ENCODE measurements at places on chromosomes 5 and 9.

DNA sequence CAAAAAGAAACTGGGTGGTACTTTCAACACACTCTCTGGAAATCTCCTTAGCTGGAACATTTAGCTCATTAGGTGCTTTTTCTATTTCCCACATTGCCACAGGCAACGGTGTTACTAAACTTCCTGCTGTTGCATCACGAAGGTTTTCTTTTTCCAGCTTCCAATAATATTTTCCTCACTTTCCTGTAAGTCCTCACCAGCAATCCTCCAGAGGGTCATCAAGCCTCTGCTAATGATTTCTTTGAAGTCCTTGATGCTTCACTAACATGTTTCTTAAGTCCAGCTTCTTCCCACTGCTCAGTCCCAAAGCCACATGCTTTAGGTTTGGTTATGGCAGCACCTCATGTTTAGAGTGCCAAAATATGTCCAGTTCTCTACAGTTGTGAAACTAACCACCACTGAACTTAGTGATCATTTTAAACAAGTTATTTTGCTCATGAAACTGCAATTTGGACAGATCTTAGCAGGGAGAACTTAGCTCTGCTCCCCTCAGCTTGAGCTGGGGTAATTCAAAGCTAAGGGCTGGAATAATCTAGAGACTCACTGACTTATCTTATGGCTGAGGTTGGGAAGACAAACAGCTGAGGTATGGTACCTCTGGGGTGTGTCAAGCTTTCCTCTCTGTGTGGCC lies 39.9 kb upstream of the RETREG1 start:
- DNase-seq: no peak

DNA sequence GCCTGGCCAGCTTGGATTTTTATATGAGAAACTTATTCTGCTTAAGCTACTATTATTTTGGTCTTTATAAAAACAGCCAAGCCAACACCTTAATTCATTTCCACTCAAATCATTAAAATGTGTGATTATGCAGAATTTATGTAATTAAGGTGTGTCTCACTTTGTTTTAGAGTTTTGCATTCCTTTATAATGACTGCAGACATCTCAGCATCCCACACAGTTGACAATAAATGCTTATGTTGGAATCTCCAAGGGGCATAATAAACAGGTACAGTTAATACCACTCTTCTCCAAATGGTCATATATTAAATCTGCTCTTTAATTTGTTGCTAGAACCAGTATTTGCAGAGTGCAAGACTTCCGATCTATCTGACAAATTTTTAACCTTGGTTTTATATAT lies 34.3 kb downstream of the ARL15 start:
- DNase-seq: no peak

DNA sequence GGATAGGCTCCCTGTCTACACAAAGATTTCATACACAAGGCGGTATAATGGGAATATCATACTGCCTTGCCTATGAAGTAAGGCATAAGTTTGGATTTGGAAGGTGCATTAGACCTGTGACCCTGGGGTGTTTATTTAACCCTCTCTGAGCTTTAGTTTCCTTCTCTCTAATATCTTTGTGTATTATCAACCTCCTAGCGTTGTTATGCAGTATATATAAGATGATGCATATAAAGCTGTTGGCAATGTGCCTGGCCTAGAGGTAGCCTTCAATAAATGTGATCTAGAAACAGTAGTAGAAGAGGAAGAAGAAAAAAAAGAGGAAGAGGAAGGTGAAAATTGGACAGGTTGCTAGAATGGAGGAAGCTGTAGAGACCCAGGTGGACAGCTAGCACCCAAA lies 311.6 kb upstream of the CLINT1 start:
- no peak for DNase-seq

DNA sequence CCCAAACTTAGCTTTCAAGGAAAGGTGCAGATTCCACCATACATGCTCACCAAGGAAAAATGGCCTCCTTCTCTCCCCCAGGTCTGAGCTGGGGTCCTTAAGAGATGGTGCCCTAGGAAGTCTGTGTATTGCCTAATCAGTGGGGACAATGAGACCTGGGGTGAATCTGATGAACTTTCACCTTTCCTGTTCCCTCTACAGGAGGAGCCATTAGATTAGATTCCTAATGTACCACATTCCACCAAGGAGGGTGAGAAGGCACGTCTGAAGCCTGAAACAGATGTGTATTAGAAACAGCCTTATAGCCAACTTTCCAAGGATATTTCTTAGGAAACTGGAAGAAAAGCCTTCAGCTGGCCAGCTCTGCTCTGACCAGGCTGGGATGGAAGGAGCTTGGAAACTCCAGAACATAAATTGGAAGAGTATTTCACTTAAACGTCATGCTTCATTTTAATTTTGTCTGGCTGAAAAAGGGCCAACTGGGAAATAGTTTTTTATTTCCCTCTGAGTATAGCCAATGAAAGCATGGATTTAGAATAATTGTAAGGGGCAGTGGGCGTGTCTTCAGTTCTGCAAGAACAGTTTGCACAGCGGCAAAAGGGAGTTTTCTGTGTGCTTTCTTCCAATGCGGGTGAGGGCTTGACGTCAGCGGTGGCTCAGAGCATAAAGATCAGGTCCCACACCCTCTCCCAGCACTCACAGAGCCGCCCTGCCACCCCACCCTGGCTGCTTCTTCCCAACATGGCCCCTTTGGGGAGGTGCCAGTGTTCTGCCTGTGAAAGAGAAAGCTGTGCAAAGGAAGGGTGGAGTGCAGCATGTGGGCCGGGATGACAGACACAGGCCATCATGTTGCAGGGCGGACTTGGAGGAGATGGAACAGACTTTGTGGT lies 210.9 kb downstream of the ESM1 start:
- no peak for DNase-seq

DNA sequence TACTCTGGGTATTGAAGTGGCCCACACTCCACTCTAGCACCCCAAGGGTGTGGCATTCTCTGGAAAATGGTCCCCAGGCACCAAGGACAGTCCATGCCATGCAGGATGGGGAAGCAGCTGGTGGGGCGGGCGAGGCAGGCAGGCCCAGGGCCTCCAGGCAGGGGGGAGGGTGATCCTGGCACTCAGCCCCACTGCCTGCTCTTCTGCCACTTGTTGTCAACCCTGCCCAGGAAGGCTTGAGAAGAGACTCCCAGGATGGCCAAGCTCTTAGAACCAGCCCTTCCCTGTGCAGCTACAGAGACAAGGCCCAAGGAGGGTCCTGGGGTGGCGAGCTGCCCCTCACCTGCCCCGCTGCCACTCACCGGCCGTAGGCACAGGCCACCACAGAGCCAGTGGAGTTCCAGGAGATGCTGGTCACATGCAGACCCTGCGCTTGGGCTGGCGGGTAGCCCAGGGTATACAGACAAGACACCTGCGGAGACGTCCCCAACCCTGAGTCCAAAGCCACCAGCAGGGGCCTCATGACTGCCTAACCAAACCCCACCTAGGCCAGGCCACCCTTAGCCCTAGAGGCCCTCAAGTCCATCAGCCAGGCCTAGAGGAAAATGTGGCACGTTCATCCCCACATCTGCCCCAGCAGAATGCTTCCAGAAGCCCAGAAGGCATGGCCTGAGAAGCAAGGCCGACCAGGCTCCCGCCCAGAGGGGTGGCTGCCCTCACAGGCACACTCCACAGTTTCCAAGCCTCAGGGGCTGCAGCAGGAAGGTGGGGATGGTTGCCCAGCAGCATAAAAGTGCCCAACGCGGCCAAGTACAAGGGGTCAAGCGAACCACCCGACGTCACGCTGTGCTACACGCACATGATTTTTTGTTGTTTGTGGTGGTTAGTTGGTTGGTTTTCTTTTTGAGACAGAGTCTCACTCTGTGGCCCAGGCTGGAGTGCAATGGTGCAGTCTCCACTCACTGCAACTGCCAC lies 19.8 kb downstream of the DYNC2I2 start:
- no peak for DNase-seq

DNA sequence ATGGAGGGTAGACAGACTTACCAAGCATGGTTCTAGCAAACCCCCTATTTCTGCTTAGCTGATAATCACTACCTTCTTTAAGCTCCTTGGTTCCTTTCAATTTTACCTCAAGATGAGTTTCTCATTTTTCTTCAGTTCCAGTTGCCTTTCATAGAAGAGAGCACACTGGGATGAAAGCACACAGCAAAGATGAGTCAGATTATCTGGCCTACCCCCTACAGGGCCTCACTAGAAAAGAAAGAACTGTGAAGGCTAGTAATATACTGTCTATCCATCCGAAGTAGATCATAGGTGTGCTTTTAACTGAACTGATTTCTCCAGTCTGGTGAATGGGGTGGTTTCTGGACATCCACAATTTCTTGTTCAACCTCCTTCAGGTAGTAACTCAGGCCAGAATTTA lies 122.5 kb downstream of the TRPM3 start:
- no peak for DNase-seq

GRCh38 chr5:159310511-159310910 lies 19.8 kb downstream of the IL12B start:
- peak; percentile 46 for DNase-seq

DNA sequence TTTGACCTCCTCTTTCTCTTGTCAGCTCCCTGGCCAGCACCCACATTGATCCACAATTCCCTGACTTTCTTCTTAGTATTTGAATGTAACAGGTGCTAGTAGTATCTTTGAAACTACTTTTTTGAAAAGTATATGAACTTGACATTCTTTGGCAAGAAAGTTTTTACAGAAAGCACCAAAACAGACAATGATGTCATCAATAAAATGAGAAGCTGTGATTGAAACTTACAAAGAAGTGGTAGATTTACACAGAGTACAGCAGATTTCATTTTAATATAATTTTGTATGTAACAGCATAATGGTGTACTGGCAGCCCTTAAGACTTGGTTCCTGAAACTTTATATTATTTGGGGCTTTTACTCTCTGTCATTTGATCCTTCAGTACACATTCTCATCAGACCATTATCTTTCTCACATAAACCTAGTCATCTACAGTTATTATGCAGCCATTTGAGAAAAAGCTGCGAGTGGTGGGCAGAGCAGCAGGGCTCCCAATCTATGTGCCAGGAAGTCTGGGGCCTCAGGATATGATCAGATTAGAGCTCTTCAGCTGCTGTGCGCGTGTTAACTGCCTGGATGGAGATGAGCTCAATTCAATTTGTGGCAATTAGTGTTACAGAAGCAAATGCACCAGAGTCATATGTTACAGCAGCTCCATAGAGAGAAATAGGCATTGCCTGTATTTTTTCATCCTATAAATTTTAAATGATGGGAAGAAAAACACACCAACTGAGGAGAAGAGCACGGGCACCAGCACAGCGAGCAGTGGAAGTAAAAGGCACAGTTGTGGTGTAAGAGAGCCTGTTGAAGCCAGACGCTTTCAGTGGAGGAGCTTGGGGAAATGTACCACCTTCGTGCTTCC lies 126.1 kb downstream of the STARD4 start:
- DNase-seq: no peak

GRCh38 chr5:22319798-22320197 lies 533.3 kb downstream of the CDH12 start:
- DNase-seq: no peak

GRCh38 chr5:130138406-130139045 lies 234.3 kb downstream of the CHSY3 start:
- no peak for DNase-seq

- DNase-seq: no peak
Measured at GRCh38 chr9:130284690-130285089, 19.1 kb downstream of the HMCN2 start.

DNA sequence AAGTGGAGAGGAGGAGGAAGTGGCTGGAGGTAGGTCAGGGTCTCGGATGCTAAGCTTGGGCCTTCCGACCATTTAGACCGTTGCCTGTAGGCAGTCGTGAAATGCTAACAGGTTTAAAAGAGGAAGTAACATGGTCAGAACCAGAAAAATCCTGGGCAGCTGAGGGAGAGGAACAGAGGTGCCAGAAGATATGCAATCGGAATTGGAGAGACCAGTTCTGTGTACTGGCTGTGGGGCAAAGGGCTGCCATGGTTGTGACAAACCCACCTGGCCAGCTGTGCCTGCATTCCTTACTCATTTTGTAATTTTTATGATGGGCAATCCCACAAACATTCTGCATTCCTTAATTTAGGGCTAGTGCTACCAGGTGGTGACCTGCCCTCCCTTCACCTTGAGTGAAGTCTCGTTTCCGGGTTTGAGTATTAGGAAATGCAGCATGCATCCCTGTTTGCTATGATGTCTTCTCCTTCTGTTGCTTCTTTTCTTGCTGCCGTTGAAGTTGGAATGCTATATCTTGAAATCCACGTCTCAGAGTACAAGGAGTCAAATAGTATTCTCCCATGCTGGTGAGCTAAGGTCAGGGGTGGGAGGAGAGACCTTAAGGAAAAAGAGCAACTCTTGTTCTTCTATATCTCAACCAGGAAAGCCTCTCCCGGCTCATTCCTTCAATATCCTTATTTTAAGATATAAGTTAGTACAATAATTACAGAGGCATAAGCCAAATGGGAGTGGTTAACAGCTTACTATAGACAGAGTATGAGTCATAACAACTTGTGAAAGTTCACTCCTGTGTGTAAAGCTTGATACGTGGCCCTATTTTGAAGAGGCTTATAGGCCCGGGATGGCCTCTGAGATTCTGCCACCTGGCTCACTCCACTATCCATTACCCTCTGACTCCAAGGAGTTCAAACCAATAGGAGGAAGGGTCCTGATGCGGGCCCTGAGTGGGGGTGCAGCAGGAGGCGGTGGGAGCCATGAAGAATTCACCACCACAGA lies 37.0 kb downstream of the B4GALT1 start:
- peak; percentile 42 for DNase-seq

DNA sequence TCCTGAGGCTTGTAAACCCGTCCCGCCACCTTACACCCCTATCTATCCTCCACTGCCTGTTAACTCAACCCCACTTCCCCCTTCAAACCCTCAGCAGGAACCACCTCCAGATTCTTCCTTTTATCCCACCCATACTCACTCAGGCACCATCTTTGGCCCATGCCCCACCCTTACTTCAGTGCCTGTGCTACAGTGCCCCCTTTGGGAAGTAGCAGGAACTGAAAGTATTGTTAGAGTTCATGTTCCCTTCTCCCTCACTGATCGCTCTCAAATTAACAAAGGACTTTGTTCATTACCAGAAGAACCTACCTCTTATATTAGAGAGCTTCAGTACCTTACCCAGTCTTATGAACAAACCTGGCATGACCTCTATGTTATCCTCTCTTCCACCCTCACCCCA lies 92.2 kb upstream of the MOCS2 start:
- DNase-seq: no peak

GRCh38 chr9:79665931-79666330 lies 94.2 kb downstream of the TLE4 start:
- no peak for DNase-seq

- peak; percentile 60 for DNase-seq
Measured at GRCh38 chr9:123998970-123999621, 12.5 kb upstream of the LHX2 start.

- DNase-seq: no peak
Measured at GRCh38 chr5:153513156-153513555, 22.7 kb downstream of the GRIA1 start.

GRCh38 chr5:83527221-83527620 lies 55.7 kb downstream of the VCAN start:
- no peak for DNase-seq
